ENCODE measurements at places on chromosomes 4 and X. TPM values are rescaled to one million over a fixed set of nuclear protein-coding genes. Genes with fewer than 3 reads are reported as not detected.
A peak's percentile ranks its signal among the peaks of the same experiment; 100 is the strongest.

- no peak for DNase-seq
Measured at GRCh38 chr4:141914746-141915145, 278.4 kb downstream of the IL15 start.

- DNase-seq: peak; percentile 42
Measured at GRCh38 chrX:41180194-41180908, 95.1 kb downstream of the USP9X start.

GRCh38 chr4:41365681-41366080 lies 109.0 kb downstream of the UCHL1 start:
- DNase-seq: no peak

- DNase-seq: no peak
Measured at GRCh38 chr4:169428376-169428775, 157.6 kb upstream of the SH3RF1 start.

DNA sequence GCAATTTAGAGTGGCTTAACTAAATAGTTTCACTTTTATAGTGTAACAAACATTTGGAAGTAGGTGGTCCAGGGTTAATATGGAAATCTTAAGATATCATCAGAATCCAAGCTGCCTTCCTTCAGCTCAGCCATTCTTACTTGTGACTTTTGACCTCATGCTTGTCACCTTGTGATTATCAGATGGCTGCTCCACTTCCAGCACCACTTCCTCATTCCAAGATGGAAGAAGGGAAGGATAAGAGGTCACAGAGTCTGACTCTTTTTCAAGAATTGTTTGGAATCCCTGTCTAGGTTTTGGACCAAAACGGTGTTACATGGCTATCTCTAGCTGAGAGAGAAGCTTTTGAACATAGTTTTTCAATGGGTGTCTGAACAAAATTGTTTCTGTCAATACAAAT lies 39.9 kb downstream of the MTTP start:
- DNase-seq: no peak

- DNase-seq: no peak
Measured at GRCh38 chrX:123271902-123272301, 87.8 kb downstream of the GRIA3 start.

- DNase-seq: no peak
Measured at GRCh38 chrX:112852851-112853250, 12.2 kb upstream of the AMOT start.

DNA sequence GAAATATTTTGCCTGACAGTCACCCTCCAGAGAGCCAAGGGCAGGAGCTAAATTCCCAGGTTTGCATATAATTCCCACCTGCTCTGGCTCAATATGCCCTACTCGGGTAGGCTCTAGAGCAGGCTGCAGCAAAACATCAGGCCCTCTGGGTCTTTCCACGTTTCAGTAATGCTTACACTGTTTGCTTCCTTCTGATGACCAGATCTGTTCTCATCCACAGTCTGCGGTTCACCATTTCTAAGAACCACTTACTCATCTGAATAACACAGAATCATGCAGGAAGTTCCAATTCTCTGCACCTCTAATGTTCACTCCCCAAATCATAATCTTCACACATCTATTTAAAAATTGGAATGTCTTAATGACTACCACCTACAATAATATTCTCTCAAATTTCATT lies 141.4 kb downstream of the PPP3CA start:
- no peak for DNase-seq

- no peak for DNase-seq
Measured at GRCh38 chr4:1169691-1170096, 2.7 kb downstream of the SPON2 start.

- DNase-seq: no peak
Measured at GRCh38 chr4:151329217-151330007, 4.0 kb upstream of the SH3D19 start.

GRCh38 chr4:110137829-110138228 lies 60.6 kb downstream of the ELOVL6 start:
- DNase-seq: no peak

NDP gene
- not detected for total RNA-seq

TMEM128 gene
- total RNA-seq: 17.1 TPM

ARR3 gene
- total RNA-seq: not detected

CDKL2 gene
- 1.6 TPM for total RNA-seq

SPANXD gene
- total RNA-seq: not detected

IKBKG gene
- total RNA-seq: 9.9 TPM
